ENCODE measurements at places on chromosomes 7 and 10.

- no peak for DNase-seq
Measured at GRCh38 chr7:42151309-42151708, 85.7 kb downstream of the GLI3 start.

DNA sequence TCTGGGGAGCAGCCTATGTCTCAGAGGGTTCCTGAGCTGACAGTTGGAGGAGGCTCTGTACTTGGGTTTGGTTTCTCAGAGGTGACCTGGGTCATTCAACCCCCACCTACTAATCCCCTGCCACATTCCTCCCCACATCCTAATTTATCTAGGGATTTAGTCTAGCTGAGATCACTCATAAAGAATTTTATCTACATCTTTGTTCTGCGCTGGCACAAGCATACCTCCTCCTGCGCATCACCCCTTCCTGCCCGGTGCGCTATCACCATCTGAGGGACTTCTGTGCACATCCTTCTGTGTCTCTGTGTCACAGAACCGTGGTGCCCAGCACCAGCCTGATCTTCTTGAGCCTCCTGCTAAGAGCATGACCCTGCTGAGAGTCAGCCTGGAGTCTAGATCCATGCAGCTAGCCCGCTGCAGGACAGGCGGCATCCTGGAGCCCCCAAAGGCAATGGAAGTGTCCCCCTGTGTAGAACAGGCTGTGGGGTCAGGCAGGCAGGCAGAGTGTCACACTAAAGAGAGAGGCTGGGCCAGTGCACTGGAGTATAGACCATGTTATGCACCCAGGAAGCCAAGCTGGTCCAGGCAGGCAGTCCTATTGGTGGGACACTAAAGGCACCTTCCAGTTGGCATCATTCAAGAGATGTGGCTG, 63.6 kb downstream of the ARHGAP22 start:
- DNase-seq, result no peak

DNA sequence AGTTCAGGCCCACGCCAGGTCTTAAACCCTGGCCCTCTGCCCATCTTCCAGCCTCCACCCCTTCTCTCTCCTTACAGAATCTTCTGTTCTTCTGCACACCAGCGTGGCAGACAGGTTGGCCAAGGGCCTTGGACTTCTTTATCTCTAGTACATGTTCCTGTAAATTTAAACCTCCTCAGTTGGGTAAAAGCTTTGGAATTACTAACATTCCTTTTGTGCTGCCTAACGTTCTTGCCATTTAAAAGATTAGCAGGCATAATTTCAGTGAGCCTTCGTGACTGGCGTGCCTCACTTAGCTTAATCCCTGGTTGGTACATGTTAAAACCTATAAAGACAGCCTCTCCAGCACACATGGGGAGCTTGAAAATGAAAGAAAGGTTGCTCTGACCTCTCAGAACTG, 192.2 kb downstream of the CUX1 start:
- no peak for DNase-seq

- DNase-seq, result no peak
Measured at GRCh38 chr7:89123871-89124270, 328.3 kb upstream of the TEX47 start.

DNA sequence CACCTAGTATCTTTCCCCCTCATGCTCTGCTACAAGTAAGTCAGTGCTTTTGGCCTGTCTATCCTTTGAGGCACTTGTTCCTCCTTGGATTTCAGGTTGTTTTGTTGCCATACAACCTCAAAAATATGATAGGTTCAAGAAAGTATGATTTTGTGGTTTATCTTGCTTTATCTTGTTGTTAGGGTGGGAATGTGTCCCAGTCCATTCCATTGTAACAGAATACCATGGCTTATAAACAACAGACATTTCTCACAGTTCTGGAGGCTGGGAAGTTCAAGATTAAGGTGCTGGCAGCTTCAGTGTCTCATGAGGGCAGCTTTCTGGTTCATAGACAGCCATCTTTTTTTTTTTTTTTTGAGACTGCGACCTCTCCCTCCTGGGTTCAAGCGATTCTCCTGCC, 72.1 kb downstream of the TMEM270 start:
- DNase-seq, result no peak

GRCh38 chr7:1508277-1508758, 4.1 kb upstream of the INTS1 start:
- DNase-seq, result no peak

- no peak for DNase-seq
Measured at GRCh38 chr7:35869810-35870209, 69.0 kb downstream of the SEPTIN7 start.

GRCh38 chr7:95027234-95027872, 120.0 kb downstream of the PPP1R9A start:
- DNase-seq, result no peak

DNA sequence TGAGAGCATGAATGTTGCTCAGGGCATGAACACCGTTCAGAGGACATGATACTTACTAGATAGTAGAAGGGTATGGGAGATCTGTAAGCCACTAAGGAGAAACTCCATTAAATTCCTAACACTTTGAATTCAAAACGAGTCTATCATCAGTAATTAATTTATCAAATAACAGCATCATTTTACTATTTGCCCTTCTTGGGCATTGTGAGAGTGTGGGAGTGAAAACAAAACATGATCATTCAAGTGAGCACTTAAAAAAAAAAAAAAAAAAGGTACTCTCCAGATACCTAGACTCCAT, 20.5 kb upstream of the ASB15 start:
- no peak for DNase-seq
